ENCODE measurements at places on chromosomes 4 and X.

- no peak for DNase-seq
Observed at GRCh38 chrX:9786798-9787635, 788 bp downstream of the SHROOM2 start.

GRCh38 chrX:55057675-55058249 is 17.1 kb upstream of the PAGE2B start:
- peak; percentile 18 for DNase-seq

GRCh38 chr4:159297091-159297490 is 194.2 kb downstream of the RAPGEF2 start:
- no peak for DNase-seq

GRCh38 chrX:119401569-119401968 is 2.4 kb downstream of the SLC25A43 start:
- no peak for DNase-seq

DNA sequence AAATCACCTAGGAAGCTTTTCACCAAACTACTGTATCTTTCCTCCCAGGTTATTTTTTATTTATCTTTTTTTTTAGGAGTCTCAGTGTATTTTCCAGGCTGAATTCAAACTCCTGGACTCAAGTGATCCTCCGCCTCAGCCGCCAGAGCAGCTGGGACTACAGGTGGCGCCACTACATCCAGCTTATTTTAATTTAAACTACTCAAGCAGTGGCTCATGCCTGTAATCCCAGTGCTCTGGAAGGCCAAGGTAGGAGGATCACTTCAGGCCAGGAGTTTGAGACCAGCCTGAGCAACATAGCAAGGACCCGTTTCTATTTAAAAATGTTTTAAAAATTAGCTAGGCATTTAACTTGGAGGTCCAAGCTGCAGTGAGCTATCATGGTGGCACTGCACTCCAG is 37.8 kb downstream of the LEF1 start:
- DNase-seq: no peak

DNA sequence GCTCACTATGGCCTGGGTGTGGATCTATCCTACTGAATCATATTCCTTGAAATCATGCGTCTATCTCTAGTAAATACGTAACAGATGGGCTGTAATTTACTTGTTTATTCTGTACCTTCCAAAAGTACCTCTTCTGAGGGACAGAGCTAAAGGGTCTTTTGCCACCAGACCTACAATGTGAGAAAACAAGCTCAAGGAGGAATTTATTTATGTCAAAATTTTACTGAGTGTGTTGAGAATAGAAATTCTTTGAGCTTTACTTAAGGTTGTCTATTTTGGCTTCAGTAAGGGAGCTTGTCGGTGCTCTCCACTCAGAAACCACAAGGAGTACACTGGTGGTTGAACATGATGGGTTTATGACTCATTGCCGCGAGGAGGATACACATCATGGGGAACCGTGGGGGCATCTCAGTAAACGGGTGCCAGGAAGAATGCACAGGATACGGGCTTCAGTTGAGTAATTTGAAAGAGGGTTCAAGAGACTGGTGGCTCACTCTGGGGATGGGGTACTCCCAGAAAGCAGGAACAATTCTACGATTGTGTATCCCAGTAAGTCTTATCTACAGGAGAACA is 3.0 kb downstream of the ANK2 start:
- peak; percentile 51 for DNase-seq

- no peak for DNase-seq
Observed at GRCh38 chrX:36908801-36909675, 99.1 kb upstream of the FAM47C start.

DNA sequence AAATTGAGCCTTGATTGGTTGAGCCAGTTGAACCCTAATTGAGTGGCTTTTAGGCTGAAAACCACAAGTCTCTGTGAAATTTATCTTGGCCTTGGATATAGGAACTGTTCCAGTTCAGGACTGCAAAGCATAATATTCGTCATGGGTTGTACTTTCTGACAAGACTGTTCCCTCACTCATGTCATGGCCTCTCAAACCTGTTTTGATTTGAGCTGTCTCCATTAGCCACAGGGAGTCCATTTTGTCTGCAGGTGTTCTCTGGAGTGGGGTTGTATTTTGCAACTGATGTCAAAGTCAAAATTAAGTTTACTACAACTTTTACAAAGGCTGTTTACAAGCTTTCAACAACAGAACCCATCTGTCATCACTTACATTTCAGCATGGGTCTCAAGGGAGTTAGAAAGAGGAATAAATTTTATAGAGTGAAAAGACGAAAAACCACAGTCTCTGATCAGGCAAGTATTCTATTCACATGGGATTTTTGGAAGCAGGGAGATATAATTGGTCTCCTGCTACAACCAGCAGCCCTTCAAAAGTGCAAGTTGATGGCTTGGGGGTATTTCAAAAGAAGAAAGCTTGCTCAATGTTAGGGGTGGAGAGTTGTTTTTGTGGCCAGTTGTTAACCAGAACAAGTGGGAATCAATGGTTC is 1716.3 kb downstream of the C4orf33 start:
- DNase-seq: no peak

DNA sequence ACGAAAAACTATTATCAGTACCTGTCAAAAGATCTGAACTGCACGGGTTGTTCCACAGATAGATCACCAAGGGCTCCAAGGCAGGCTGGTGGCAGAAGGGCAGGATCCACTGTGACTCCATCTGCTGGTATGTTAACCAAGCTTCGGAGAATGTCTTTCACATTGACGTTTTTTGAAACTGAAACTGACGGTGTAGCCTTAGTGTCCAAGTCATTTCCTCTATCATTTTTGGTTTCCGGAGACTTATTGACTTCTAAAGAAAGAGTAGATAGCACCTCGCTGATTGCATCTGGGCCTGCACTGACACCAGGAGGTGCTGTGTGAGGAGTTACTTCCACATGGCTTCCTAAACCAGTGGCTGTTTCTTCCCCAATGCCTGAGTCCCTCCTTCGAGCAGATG is 186.9 kb downstream of the LRBA start:
- DNase-seq: no peak

- no peak for DNase-seq
Observed at GRCh38 chrX:14038375-14039085, 8.8 kb upstream of the GEMIN8 start.

- no peak for DNase-seq
Observed at GRCh38 chr4:85474818-85475630, at the start of gene ARHGAP24. Gene ARHGAP24 (plus strand): TSS chr4:85475150.

DNA sequence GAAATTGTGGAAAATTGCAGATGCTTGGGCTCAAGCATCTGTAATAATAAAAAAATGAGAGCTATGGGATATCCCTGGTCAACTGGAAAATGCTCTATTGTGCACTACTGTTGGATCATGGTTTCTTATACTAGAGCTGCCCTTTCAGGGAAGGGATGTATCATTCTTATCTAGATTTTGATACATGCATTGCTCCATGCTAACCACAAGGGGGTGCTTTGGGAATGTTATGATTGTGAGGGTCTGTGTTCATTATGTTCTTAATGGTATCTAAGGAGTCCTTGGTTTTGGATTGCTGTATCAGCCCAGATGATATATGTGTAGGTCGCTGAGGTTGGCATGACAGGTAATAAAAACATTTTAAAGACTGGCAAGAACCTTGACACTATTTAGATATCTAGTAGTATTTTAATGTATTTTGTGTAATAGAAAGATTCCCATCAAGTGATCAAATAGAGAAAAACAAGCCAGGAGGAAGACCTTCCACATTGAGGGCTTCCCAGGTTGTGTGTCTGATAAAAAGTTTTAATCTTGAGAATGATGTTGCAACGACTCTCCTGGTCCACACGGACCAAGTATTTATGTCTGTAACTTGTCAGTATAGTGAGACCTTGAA is 49.2 kb upstream of the TLR2 start:
- DNase-seq: no peak

GRCh38 chr4:144410230-144410783 is 235.6 kb upstream of the HHIP start:
- DNase-seq: no peak

GRCh38 chr4:158250321-158250720 is 40.0 kb downstream of the TMEM144 start:
- DNase-seq: no peak

DNA sequence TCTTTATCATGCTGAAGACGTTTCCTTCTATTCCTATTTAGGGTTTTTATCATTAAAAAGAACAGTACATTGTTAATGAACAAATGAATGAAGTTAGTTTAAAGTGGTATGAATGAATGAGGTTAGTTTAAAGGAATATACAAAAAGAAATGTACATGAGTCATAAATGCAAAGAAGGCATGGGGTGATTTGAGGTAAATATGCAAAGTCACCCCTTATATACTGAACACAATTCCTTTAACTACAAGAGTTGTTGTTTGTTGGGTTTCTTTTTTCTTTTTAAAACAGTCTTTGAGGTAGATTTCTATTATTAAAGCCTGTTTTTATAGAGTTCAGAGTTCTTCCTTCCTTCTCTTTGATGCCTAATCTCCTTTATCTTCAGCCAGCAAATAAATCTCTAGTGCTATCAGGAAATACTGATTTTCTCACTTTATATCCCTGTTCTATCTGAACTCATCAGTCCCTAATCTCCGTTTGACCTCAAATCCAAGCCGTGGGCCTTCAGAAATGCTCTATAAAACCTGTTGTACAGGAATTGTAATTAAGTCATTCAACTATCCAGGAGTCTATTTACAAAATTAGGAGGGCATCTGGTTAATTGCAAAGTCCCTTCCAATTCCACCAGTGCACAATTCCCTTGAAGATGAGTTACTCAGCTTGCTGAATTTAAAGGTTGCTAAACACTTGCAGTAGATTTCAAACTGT is 31.6 kb upstream of the ABCG2 start:
- DNase-seq: no peak

DNA sequence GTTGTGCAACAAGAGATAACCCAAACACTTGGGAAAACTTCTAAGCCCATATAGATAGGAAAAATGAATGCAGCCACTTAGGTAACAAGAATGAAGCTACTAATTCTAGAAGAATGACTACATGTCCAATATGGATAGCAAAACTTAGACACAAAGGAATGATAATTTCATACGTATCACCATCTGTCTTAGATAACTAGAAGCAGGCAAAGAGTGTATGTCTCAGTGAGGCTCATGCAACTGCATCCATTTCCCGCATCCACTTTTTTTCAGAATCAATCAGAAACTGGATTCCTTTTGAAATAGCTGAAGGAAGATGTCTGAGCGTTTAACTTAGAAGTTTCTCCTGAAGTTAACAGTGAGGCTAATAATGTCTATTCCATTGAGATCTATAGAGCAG is 408.7 kb upstream of the PITX2 start:
- no peak for DNase-seq

- DNase-seq: no peak
Observed at GRCh38 chrX:137058339-137059127, 24.7 kb upstream of the GPR101 start.

- DNase-seq: no peak
Observed at GRCh38 chr4:130214268-130214667, 1118.3 kb downstream of the C4orf33 start.

- DNase-seq: no peak
Observed at GRCh38 chr4:81152839-81153713, 61.9 kb downstream of the PRKG2 start.

- DNase-seq: no peak
Observed at GRCh38 chr4:98509721-98510120, 148.7 kb downstream of the TSPAN5 start.

DNA sequence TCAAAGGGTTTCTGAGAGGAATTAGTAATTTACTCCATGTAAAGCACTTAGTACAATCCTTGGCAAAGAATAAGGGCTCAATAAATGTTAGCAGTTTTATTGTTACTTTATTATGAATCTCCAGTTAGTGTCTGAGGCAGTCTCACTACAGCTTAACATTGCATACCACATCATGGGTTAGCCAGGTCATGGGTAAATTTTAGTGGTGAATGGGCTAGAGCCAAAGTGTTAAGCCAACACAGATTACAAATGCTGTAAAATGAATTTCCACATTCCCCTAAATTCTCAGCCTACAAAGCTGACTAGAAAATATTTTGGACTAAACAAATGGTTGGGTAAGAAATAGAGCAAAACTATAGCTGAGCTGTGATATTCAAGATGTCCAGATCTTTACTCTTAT is 72.4 kb downstream of the NRK start:
- DNase-seq: no peak

GRCh38 chr4:180106122-180106521 is 2137.1 kb upstream of the TENM3 start:
- DNase-seq: no peak

GRCh38 chr4:84263415-84263814 is 235.7 kb downstream of the NKX6-1 start:
- DNase-seq: no peak

- DNase-seq: no peak
Observed at GRCh38 chr4:121684561-121684960, 12.2 kb downstream of the ANXA5 start.

- DNase-seq: no peak
Observed at GRCh38 chrX:149157976-149158375, 347.1 kb downstream of the IDS start.

GRCh38 chr4:2734612-2735011 is 21.5 kb downstream of the TNIP2 start:
- DNase-seq: no peak

- DNase-seq: peak; percentile 50
Observed at GRCh38 chr4:575281-576141, 584 bp downstream of the TMEM271 start.

DNA sequence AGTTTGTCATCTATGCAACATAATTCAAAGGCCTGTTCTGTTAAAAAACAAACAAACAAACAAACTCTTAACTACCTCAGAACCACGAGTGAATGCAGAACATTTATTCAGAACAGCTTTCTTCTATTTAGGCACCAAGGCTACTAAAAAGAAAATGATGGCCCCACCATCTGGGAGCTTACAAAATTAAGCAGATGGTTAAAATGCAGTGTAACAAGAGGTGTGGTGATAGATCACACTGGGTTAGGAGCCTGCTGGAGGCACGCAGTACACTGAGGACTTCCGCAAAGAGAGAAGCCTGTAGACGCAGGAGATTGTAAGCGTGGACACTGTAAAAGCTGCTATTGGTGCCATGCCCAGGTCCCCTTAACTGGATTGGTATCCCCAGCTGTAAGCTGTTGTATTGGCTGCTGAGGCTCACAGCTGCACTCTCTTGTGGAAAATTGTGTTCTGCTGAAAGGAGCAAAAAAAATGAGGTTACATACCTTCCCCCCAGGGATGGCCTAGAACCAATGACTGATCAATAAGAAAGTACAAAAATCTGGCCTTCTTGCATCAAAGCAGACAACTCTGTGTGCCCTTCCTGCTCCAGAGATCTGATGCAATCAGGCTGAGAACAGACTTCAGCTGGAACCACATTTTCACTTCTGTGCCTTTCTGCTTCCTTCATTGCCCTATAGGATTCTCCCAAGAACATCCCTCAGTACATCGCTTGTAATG is 60.0 kb downstream of the SHROOM3 start:
- no peak for DNase-seq

- DNase-seq: no peak
Observed at GRCh38 chr4:94306713-94307112, 35.9 kb downstream of the HPGDS start.

- no peak for DNase-seq
Observed at GRCh38 chrX:10618961-10619360, 1.4 kb downstream of the MID1 start.

DNA sequence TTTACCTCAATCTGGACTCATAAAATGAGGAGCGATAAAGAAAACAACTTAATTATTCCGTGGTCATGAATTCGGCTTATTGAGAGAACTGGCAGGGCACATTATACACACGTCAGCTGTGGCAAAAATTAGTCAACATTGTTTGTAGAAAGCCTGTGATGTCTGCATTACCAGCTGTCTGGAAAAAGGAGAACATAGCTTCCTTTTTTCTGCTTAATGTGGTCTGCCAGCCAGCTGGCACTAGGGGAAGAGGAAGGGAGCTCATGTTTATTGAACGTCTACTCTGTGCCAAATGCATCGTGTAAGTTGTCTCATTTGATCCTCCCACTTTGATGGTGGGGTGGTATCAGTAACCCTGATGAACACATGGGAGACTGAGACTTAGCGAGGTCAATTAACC is 367.6 kb downstream of the ARHGAP24 start:
- no peak for DNase-seq

Data from cerebellum (tissue), 4 donors.